ENCODE measurements at places on chromosomes 4 and X. TPM values are rescaled to one million over a fixed set of nuclear protein-coding genes. Genes with fewer than 3 reads are reported as not detected.

Gene PF4V1
- not detected for total RNA-seq

- DNase-seq, result peak; percentile 2
Observed at GRCh38 chrX:24646745-24647182, 383 bp downstream of the PCYT1B start.

DNA sequence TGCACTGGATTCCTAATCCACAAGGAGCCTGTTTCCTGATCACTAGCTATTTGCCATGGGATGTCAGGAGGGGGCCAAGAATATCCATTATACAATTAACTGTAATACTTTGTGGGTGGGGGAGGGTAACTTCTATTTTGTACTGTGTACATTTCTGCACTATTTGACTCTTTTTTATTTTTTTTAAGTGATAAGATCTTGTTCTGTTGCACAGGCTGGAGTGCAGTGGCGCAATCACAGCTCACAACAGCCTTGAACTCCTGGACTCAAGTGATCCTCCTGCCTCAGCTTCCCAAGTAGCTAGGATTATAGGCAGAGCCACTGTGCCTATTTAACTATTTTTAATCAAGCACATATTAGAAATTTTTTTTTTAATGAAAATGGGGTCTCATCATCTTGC is 134.1 kb downstream of the ELOVL6 start:
- DNase-seq, result peak; percentile 39

Gene ZBED1
- total RNA-seq, result 39.3 TPM

- no peak for DNase-seq
Observed at GRCh38 chr4:182022909-182023308, 220.3 kb upstream of the TENM3 start.

GRCh38 chrX:120732879-120733278 is 103.0 kb upstream of the C1GALT1C1 start:
- no peak for DNase-seq

Gene GAGE10
- not detected for total RNA-seq

Gene KDR
- total RNA-seq, result 0.86 TPM

GRCh38 chr4:40180356-40180755 is 16.5 kb upstream of the RHOH start:
- DNase-seq, result peak; percentile 93

GRCh38 chr4:70714079-70714887 is 7.5 kb upstream of the RUFY3 start:
- DNase-seq, result peak; percentile 33

Gene RNF212
- total RNA-seq, result 3.0 TPM

DNA sequence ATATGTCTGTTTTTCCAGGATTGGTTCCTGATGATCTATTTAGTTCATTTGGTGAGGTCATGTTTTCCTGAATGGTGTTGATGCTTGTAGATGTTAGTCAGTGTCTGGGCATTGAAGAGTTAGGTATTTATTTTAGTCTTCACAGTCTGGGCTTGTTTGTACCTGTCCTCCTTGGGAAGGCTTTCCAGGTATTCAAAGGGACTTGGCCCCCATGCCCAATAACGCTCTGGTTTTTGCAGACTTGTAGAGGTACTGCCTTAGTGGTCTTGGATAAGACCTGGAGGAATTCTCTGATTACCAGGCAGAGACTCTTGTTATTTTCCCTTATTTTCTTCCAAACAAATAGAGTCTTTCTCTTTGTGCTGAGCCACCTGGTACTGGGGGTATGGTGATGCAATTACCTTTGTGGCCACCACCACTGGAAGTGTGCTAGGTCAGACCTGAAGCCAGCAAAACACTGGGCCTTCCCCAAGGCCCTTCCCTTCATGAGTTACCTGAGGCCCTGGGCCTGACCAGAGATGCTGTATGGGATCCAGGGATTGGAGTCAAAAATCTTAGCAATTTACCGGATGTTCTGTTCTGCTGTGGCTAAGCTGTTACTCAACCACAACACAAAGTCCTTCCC is 63.3 kb upstream of the RXFP1 start:
- no peak for DNase-seq

DNA sequence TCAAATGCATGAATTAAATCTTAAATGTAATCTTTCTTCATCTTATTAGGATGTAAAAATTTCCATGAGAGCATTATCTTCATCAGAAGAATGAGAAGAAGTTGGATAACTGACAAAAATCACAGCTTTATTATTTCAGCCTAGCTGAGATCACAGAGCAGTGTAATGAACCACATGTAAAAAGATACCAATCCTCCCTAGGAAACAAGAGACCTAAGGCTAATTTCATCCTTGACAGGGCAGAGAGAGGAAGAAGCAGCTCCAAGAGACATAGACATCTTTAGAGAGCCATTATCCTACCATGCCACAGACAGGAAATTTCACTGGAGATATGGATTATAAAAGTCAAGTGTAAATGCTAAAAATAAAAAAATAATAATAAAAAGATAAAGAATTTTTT is 40.9 kb upstream of the IL15 start:
- DNase-seq, result no peak

GRCh38 chr4:109149836-109150235 is 152.6 kb downstream of the COL25A1 start:
- no peak for DNase-seq

Gene MAGEB10
- total RNA-seq, result not detected

GRCh38 chrX:78658414-78658813 is 714 bp downstream of the RTL3 start:
- no peak for DNase-seq

GRCh38 chr4:155777971-155778735 is 19.3 kb downstream of the GUCY1B1 start:
- peak; percentile 70 for DNase-seq
